ENCODE measurements at places on chromosomes 4 and X.
A peak's percentile ranks its signal among the peaks of the same experiment; 100 is the strongest.

- DNase-seq = no peak
Observed at GRCh38 chr4:184416913-184417734, 57.2 kb downstream of the IRF2 start.

DNA sequence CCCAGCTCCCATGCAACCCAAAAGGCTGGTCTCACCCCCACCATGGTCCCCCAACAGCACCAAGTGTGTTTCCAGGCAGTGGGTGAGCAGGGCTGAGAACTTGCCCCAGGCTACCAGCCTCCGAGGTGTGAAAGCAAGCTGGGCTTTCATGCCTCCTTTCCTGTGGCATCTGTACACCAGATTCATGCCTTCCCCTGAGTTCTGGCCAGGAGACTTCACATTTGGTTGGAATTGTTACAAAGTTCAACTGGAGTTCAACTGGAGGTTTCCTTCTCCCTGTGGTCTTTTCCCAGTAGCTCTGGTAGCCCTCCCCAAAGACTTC lies 77.6 kb upstream of the RAB40AL start:
- no peak for DNase-seq

DNA sequence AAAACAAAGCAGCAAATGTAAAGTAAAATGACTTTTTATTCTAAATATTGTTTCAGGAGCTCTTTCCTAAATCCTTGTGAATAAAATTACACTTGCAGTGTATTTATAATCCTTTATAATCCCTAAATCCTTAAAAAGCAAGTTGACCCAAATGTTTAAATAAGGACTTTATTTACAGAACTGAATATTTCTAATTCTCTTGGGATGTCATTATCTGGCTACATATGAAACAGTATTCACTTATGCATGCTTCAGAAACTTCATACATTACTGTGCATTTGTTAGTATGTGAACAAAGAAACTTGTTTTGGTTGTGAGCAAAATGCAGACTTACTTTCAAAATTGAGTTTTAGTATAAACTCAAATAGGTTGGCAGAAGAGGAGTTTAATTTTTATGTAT lies 49.2 kb downstream of the PTTG2 start:
- DNase-seq = no peak

DNA sequence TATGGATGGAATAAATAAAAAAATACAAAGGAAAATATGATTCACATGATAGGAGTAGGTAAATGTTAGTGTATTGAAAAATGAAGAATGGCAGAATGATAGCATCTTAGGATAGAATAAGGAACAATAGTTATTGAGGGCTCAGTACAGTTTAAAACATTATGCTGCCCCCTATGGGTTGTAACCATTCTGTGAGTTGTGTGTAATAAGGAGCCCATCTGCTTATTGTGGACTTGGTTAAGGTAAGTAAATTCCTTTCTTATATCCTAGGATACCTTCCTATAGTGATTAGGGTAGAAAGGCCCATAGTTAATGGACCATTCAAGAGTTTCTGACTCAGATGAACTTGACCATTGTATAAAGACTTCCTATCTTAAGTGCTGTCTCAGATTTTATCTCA lies 195.8 kb downstream of the PDHA2 start:
- no peak for DNase-seq

DNA sequence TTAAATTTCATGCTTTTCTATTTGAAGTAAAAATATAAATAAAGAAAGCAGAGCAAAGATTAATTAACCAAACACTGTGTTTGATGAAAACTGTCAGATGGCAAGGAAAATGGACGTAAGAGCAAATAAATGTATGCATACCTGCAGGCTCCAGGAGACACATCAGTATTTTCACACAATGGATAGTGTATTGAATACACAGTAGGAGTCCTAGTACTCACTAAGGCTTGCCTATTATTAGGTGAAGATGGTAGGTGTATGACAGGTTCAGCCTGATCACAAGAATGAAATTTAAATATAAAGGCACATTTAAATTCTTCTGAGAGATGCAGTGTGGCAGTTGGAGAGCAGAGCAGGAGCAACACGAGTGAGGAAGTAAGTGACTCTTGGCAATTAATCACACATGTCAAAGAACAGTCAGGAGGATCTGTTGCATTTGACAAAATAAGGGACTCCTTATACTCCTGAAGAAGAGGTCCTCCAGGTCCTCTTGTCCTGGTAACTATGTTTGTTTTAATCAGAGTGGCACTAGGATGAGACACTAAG lies 106.0 kb upstream of the NDST4 start:
- no peak for DNase-seq

GRCh38 chr4:76987153-76987591 lies 37.6 kb downstream of the SEPTIN11 start:
- DNase-seq = no peak

GRCh38 chr4:122783301-122784215 lies 43.1 kb upstream of the FGF2 start:
- no peak for DNase-seq

GRCh38 chrX:103699243-103699642 lies 11.5 kb upstream of the TMEM31 start:
- no peak for DNase-seq

DNA sequence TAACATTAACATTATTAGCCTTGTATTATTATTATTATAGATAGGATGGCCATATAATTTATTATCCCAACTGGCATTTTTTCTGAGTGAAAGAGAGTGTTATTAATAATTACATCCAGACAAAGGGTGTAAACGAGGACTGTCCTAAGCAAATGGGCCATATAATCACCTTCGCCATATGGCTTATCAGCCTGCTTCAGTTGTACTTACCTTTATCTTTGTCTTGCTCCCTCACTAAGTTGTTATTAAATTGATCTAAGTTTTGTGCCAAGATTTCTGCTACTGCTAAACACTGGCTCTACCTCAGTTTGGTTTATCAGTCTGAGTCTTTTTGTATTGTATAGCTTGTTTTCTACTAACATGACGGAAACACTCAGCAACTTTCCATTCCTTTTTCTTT lies 76.9 kb downstream of the STIM2 start:
- DNase-seq = no peak

DNA sequence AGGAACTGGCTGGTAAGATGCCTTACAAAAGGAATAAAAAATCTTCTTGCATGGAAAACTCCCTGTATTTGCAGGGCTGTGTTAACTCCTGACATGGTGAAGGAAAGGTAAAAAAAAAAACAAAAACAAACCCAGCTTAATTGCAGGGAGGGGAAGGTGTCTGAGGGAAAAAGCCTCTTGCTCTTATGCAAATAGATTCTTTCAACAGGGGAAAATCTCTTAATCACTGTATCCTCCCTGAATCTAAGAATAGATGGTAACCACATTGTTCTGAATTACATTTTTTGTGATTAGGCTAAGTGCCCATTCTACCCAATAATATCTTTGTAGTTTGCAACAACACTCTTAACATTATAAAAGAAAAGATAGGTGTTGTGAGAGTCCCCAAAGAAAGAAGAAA lies 172.6 kb downstream of the RBM46 start:
- no peak for DNase-seq

DNA sequence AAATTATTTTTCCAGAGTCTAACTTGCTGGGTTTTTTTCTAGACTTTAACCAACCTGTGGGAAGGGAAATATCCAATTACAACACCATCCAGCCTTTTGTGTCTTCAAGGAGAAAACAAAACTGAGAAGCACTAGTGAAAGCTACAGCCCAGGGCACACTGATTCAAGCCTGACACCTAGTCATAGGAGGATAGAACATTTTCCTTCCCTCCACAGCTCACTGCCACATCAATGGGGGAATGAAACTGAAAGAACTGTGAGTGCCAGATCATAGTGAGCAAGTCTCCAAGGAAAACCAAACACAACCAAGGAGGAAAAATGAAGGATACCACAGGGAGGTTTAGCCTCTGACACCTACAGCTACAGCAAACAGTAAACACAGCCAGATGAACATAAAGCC lies 43.3 kb upstream of the MAGEA8 start:
- DNase-seq = no peak

DNA sequence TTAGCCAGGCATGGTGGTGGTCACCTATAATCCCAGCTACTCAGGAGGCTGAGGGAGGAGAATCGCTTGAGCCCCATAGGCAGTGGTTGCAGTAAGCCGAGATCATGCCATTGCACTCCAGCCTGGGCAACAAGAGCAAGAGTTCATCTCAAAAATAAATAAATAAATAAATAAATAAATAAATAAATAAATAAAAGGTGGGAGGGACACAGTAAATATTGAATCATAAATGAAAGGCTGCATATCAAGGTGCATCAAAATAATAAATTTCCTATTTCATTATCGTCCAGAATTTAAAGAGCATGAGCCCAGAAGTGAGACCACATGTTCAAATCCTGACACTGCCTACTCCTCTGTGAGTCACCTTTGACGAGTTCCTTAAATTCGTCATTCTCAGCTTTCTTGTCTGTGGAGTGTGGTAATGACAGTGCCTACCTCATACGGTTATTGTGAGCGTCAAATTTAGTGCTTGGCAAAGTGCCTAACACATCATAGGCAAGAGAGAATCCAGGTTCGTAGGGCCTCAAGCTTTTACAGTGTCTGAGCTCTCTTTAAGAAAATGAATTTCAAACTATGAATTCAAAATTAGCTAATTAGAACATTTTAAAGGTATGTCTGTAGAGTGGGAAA lies 49.9 kb downstream of the IL15 start:
- DNase-seq = no peak

GRCh38 chr4:150224896-150225591 lies 146.8 kb downstream of the DCLK2 start:
- DNase-seq = no peak

- no peak for DNase-seq
Observed at GRCh38 chr4:55928846-55929245, 19.9 kb upstream of the CEP135 start.

GRCh38 chr4:24730256-24731001 lies 64.9 kb upstream of the SOD3 start:
- DNase-seq = no peak

DNA sequence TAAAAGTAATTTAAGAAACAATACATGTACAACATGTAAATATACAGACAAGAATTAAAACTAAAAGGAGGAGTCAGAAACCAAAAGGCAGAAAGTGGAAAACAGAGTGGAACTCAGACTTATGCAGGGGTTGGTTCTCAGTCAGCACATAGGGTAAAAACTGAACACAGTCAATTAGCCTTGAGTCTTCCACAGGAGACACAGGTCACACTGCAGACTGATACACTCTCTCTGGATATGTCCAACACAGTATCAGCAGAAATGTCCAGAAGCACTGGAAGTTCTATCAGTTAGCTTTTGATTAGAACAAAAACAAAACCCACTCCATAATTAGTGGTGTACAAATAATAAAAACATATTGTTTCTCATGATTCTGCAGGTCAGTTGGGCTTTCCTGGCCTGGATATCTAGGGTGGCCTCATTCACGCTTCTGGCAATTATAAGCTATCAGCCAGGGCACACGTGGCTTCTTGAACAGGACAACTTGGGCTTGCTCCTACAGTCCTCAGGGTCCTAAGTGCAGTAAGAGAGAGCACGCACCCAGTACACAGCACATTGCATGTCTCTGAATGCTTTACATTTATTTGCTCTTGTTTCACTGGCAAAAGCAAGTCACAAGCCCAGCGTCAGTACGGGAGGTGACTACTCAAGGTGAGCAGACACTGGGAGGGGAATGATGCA lies 21.6 kb downstream of the TEC start:
- no peak for DNase-seq

GRCh38 chrX:69010339-69010738 lies 154.9 kb downstream of the PJA1 start:
- no peak for DNase-seq

- peak; percentile 80 for DNase-seq
Observed at GRCh38 chr4:41257257-41257901, 651 bp downstream of the UCHL1 start.

- no peak for DNase-seq
Observed at GRCh38 chrX:38634665-38635064, 73.3 kb downstream of the TSPAN7 start.

- peak; percentile 83 for DNase-seq
Observed at GRCh38 chr4:1218634-1219565, 30.0 kb downstream of the CTBP1 start.

GRCh38 chr4:76772498-76773106 lies 125.3 kb downstream of the SOWAHB start:
- no peak for DNase-seq

- peak; percentile 6 for DNase-seq
Observed at GRCh38 chr4:161496-162284, 37.4 kb downstream of the ZNF718 start.

GRCh38 chrX:54182194-54182863 lies 725 bp downstream of the FAM120C start:
- peak; percentile 71 for DNase-seq

DNA sequence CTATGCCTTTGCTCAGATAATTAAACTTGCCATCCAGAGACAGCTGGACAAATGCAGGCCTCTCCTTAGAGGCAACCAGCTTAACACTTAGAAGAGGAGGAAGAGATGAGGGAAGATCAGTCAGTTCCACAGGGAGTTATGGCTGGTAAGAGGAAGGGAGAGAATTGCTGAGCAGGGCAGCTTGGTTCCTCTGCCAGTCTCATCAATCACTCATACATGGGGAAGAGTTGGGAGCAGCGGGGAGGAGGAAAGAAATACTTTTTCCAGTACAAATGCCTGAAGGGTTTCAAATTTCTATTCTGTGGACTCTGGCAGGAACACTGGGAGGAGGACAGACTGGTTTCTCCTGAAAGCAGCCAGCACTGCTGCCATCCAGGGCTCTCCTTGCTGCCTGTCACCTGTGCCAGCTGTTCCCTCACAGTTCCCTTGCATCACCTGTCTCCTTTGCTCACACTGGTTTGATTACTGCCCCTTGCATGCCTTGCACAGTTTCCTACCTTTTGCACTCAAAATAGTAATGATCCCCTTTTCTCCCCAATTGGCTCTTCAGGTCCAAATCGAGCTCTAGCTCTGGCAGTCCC lies 59.5 kb downstream of the PGRMC2 start:
- no peak for DNase-seq

DNA sequence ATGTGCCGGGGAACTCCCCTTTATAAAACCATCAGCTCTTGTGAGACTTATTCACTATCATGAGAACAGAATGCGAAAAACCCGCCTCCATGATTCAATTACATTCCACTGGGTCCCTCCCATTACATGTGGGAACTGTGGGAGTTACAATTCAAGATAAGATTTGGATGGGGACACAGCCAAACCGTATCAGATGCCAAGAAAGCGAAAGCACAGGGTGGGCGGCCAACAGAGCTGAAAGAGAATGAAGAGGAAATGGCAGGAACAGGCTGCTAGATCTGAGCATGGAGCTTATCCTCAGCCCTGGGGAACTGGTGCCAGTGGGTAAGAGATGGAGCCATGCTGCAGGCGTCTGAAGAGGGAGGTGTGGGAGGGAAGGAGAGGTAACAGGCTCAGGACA lies 117.7 kb upstream of the PNPLA4 start:
- no peak for DNase-seq

- DNase-seq = no peak
Observed at GRCh38 chr4:77418333-77418732, 187.3 kb upstream of the CXCL13 start.

- DNase-seq = no peak
Observed at GRCh38 chrX:155094468-155095061, 23.3 kb downstream of the BRCC3 start.
